CD4-positive, alpha-beta T cell treated with Interleukin-12 subunit alpha and Interleukin-12 subunit beta, for 1 hour (primary cell): ENCODE measurements at places on chromosomes 7 and 10.

DNA sequence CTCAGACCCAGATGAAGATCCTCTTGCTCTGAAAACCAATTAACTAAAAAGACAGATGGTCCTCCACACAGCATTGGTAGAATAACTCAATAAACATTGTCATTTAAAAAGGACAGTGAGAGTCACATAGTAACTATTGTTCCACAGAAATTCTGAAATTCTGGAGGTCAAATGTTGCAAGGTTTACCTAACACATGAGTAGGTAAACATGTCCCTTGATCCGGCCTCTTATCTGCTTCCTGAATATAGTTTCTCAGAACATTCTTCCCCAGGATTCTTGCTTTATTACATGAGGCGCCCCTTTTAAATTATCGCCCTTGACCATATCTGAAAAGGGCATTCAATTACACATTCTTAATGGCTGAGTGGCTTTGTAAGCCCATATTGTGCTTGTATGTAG is 270.7 kb downstream of the SEMA3D start:
- no peak for DNase-seq

- no peak for DNase-seq
These were observed 1.7 kb downstream of the GPR158 start for GRCh38 chr10:25176421-25176968.

- DNase-seq = peak; percentile 65
These were observed 14.4 kb downstream of the ALKBH4 start for GRCh38 chr7:102450242-102450641.

DNA sequence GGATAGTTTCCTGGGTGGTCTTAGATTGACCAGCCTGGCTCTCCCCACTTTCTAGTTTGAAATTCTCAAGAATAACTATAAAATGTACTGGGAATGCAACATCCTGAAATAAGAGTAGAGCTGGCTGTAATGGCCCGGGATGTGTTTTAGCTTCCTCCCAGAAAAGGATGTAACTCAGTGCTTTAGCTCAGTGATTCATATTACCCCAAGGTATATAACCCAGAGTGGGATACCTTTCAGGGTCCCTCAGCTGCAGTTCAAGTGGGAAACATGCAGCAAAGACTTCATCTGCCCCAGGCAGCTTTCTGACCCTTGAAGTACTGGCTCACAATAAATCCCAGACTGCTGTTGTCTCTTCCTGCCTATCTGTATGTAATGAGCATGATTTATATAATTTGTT is 666.7 kb upstream of the KCND2 start:
- no peak for DNase-seq

GRCh38 chr10:131431978-131432690 is 120.6 kb upstream of the TCERG1L start:
- DNase-seq = no peak

DNA sequence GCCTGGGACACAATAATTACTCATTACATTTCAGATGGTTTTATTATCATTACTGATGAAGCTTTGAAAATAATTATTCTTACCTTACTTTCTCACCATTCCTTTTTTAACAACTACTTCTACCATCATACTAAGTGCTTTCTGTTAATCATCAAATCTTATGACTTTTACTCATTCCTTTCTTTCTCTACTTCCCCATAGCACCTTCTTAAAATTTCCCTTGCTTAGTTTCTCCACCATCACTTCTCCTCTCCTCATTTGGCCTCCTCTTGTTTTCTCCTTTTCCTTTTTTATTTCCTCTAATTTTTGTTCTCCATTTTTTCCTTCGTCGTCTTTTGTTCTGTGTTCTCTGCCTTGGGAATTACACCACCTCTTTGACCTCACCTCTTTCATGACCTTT is 303.2 kb upstream of the KAT6B start:
- DNase-seq = no peak

GRCh38 chr10:104441329-104442000 is 87.8 kb downstream of the CFAP58 start:
- DNase-seq = no peak

DNA sequence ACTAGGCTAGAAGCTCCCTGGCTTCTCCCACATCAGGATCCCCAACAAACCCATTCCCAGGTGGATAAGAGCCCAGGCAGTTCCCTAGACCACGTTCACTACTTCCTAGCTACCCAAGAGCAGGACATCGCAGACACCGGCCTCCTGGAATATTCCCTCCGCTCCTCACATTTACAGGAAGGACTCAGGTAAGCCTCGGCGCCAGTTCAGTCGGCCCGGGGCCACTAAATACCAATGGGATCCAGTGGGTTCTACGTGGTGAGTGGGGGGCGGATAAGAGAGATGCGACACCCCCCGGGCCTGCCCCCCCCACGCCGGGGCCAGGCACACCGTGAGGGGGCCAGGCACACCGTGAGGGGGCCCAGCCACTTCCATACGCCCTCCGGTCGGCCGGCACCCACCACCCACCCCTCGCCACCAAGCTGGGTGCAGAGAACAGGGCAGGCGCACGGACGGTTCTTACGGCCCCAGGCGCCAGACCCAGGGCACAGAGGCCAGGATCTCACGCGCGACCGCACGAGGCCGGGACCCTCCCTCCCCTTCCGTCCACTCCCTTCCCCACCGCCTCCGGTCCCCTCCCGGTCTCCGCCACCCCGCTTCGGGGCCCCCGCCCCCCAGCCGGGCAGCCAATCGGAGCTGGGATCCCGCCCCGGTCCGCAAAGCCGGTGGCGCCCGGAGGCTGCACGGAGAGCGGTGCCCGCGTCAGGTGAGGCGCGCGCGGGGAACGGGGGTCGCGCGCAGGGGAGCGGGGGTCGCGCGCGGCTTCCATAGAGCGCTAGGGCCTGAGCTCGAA is at the start of gene BLVRA:
Gene BLVRA (plus strand): TSS at position 652 of the 793 bp plus-strand sequence. CDS start 12,479 bp downstream, outside the sequence.
- peak; percentile 75 for DNase-seq

GRCh38 chr7:95933618-95934017 is 161.3 kb downstream of the DYNC1I1 start:
- DNase-seq = no peak

DNA sequence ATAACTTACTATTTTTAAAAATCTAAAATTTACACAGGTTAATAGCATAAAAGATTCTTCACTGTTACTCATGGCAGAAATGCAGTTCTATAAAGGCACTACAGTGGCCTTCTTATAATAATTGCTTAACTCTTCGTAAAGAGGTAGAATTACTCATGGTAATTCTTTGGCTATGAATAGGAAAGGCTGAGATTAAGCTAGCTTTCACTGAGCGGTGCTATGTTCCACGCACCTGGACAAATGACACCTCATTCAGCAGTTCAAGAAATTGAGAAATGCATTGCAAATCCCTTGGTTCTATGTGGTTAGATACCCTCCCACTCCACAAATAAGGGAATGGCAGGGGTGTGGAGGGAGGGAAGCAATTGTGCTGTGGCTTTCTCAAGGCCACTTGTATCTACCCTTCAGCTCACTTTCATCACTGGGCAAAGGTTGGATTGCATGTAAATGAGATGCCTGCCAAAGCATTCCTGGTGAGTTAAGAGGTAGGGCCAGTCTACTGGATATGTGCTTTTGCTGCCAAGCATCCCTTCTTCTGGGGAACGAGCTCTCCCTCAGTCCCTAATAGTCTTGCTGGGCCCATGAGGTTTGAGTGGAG is 210.9 kb downstream of the TEX36 start:
- no peak for DNase-seq

GRCh38 chr10:47336387-47337134 is 11.6 kb upstream of the RBP3 start:
- DNase-seq = no peak

GRCh38 chr7:132103718-132104117 is 472.6 kb downstream of the PLXNA4 start:
- DNase-seq = no peak

DNA sequence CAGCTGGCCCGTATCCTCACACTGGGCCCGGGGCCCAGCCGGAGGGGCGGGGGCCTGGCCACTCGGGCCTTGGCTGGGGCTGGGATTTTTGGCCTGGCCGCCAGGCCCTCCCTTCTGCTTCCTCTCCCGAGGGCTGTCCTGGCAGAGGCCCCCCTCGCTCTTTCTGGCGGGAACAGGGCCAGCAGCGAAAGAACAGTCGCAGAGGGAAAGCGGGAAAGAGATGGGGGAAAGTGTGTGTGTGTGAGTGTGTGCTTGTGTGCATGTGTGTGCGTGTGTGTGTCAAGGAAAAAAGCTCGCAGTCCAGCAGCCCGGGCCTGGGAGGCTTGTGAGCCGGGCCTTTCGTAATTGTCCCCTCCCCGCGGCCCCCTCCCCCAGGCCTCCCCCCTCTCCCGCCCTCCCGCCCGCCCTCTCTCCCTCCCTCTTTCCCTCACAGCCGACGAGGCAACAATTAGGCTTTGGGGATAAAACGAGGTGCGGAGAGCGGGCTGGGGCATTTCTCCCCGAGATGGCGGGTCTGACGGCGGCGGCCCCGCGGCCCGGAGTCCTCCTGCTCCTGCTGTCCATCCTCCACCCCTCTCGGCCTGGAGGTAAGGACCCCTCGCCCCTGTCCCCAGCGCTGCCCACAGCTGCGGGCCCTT is at the start of gene ELN:
Gene ELN (plus strand): TSS at position 491 of the 638 bp plus-strand sequence. CDS start 15 bp downstream, at position 506.
- no peak for DNase-seq

GRCh38 chr10:8113616-8114015 is 59.1 kb downstream of the GATA3 start:
- no peak for DNase-seq

DNA sequence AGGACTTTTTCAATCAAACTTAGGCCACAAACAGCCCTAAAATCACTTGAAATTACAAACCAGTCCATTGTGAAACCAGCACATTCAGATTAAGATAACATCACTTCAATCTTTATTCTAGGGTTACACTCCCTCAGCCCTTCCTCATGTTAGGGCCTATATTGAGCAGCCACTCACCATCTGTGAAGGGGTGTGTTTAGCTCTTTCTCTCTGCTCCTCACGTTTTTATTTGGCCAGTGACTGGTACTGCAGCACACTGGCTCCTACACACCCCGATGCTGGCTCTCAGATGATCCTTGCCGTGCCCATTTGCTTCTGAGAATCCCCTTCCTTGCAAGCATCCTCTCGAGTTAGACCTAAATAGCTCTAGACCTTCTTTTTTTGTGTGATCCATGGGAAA is 604.5 kb downstream of the INHBA start:
- no peak for DNase-seq

GRCh38 chr10:24502801-24503460 is 220.8 kb downstream of the ARHGAP21 start:
- no peak for DNase-seq

DNA sequence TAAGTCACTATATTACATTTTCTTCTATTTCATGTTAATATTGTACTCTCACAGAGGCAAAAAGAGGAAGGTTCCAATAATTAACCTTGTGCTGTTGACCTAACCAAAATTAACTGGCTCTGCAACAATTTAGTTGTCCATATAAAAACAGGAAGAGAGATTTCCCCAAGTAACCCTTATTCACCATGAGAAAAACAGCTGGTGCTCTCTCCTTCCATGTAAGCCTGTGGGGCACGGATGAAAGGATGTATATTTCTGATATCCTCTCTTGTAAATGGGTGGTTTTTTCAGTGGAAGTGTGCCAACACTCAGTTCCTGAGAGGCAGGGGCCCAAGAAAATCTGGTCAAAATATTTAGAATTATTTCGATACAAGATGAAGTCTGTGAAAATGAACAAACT is 358.1 kb downstream of the CRPPA start:
- DNase-seq = no peak

DNA sequence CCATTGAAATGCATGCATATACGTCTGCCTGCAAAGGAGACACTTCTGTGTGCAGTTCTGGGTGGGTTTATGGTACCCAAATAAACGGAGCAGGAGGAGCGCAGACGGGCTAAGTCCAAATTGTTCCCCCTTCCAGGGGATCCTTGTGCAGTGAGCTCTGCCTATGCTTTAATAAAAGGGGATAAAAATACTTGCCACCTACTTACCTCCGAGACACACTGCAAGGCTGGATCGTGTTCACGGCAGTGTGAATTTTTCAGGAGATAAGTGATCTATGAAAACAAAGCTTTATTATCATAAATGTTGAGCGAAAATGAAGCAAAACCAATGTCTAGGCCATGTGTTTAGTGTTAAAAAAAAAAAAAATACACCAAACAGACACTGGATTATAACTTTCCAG is 308.8 kb upstream of the AOAH start:
- no peak for DNase-seq
